Stimulated activated CD4-positive, alpha-beta T cell treated with anti-CD3 and anti-CD28 coated beads, Interleukin-15, amount 100 ng/mL, for 24 hours (primary cell): ENCODE measurements at places on chromosomes 5 and 9.
A peak's percentile ranks its signal among the peaks of the same experiment; 100 is the strongest.

GRCh38 chr9:99004115-99004514, 60.4 kb downstream of the COL15A1 start:
- DNase-seq, result no peak

DNA sequence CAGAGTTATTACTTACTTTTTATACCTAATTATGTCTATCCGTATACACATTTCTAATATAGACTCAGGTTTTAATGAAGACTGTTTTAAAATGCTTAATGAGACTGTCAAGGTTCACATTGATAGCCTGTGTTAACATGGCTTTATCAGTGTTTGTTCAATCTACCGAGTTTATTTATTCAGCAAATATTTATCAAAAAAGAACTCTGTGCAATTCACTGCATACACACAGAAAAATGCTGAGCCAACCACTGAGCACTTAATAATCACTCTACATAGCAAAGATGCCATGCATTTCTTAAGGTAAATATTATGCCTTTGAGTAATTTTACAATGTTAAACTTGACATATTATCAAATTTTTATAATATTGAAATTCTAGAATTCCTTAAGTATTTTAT, 428.2 kb downstream of the ANXA1 start:
- DNase-seq, result no peak

DNA sequence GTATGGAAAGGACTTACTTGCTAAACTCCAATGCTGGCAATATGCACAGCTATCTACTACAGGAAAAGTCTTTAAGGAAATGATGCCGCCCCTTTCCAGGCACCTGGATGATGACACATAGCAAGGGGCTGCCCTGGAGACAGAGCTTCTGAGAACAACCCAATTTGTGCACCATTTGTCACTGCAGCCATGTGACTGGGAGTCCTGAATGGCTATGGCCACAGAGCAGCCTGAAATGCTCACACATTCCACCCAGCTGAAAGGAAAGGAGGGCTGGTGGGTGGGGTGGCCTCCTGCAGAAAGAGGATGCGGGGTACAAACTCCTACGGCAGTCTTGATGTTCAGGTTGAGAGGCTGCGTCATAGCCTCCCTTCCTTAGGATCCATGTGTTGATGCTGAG, 70.1 kb upstream of the FSTL4 start:
- no peak for DNase-seq

- DNase-seq, result no peak
Measured at GRCh38 chr9:122331523-122331927, 39.3 kb upstream of the PTGS1 start.

- DNase-seq, result no peak
Measured at GRCh38 chr5:174317256-174317894, 271.9 kb downstream of the NSG2 start.

GRCh38 chr5:11420969-11421368, 483.3 kb downstream of the CTNND2 start:
- no peak for DNase-seq

- no peak for DNase-seq
Measured at GRCh38 chr9:8653855-8654254, 854.3 kb upstream of the DMAC1 start.

GRCh38 chr9:125966959-125967711, 220.0 kb downstream of the PBX3 start:
- DNase-seq, result no peak

- no peak for DNase-seq
Measured at GRCh38 chr5:67187006-67187715, 9.4 kb downstream of the CD180 start.

- no peak for DNase-seq
Measured at GRCh38 chr5:176366232-176366894, 1.1 kb downstream of the ARL10 start.

DNA sequence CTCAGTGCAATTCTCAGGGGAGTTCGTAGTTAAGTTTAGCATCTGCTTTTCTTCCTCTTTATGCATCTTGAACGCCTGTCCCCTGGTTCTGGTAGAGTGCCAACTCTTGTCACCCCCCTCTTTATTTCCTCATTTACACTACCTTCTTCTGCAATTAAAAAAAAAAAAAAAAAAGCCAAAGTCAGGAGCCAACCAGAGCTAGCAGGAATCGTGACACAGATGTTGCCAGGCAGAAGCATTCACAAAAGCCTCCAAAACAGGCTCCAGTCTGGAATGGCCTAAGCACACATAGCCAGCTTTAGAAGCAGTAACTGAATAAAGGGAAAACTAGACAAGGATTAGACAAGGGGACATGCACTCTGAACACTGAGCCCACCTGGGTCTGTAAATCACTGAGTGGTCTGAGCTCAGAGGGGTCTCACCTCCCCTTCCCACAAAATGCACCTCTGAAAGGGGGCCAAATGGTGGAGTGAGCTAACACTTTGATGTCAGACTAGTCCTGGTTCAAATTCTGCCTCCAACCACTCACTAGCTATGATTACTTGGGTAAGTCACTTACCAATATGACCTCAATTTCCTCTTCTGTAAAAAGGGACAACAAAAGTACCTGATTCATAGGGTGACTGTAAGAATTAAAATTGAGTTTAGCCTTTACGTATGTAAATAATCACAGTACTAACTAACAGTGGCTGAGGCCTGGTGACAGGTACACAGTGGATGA, 2.0 kb downstream of the CD74 start:
- DNase-seq, result peak; percentile 57

GRCh38 chr5:128038643-128039042, 44.9 kb upstream of the SLC12A2 start:
- DNase-seq, result no peak

DNA sequence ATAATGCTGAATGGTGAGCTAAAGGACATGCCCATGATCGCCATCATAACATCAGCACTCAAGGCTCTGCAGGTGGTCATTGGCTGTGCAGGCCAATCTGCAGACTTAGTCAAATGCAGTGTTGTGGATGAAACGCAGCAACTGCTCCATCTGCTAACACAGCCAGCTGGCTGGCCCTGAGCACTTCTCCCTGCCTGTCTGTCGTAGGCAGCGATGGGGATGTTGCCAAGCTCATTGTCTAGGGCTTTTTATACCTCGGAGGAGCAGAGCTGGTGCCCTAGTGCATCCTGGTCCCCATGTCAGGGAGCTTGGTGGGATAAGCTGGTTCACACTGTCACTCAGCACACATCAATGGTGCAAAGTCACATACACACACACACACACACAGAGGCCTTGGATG, 189.4 kb downstream of the TENT4A start:
- no peak for DNase-seq

DNA sequence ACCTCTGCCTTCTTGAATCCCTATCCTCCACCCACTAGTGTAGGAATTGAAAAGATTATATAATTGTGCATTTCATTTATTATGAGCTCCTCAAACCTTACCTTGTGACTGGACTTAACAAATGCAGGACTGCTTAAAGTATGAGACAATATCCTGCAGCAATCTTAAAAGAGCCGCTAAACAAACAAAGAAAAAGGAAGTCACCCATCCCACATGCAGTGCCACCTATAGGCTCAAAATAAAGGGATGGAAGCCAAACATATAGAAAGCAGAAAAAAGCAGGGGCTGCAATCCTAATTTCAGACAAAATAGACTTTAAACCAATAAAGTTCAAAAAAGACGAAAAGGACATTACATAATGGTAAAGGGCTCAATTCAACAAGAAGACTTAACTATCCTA, 8.7 kb downstream of the PCAT7 start:
- no peak for DNase-seq
